ENCODE measurements at places on chromosomes 7 and 10.

DNA sequence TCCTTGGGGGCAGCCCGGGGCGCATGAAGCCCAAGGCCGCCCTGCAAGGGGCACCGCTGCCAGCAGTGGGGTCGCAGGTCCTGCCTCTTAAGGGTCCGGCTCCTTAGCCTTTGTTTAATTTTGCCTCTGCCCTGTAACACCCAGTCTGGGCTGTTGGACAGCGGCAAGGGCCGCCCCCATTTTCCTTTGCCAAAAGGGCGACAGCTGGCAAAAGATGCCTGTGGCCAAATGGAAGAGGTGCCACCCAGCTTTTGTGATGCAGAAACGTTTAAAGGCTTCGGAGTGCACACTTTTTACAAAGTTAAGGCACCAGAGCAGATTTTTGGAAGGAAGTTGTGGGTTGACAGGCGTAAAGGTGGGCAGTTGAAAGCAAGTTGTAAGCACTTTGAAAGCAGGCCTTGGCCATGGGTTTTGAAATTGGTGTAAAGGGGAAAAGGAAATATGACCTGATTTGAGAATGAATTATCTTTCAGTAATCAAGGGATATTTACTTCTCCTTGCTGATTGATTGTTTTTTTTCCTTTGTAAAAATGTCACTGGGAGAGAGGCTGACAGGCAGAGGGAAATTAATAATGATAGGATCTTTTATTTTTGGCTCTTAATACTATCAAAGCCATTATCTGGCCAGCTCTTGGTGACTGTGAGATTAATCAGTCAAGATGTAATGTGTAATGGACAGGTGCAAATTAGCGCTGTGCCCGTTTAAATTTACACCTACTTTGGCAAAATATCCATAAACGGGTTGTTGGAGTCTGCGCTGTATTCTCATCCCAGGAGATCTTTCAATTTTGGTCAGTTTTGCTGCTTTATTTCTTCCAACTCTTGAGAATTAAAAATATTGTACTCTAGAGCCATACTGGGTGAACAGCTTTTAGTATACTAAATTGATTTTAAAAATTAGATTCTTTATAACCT, 1.2 kb downstream of the CASD1 start:
- DNase-seq, result peak; percentile 12

DNA sequence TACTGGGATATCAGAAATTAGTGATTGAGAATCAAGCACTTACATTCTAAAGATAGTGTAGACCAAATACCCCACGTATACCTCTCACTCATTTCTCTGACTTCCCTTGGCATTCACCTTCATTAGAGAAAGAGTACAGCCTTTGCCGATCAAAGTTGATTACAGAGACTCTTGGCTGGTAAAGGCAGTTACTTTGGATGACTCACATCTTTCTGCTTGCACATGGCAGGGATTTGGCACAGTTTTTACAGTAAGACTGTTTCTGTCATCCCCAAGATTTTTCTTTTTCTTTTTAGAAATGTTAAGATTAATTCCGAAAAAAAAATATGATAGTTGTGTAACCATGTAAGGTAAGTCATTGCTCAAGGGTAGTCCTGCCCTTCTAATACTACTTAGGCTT, 143.0 kb downstream of the TSPAN12 start:
- DNase-seq, result no peak

DNA sequence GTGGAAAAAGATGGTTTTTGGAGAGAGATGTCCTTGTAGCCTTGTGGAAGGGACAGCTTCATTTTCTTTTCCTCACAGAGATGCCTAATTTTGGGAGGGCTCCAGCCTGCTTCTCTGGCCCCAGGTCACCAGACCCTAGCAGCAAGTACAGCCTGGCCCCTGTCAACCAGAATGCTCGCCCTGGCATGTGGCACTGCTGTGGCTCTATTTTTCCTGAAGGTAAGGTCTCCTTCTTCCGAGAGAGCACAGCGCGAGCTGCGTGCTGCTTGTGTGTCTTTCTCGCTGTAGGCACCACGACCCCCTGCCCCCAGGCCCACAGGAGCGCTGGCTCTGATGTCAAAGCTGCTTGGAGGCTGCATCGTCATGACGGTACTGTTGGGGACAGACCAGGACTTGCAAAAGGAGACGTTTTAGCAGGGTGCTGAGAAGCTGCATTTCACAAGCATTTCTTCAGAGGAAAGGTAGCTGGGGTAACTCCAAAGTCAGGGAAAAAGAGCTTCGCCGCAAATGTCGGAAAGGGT, 58.7 kb downstream of the CLEC2L start:
- no peak for DNase-seq

GRCh38 chr7:108413337-108413736, 42.9 kb downstream of the NRCAM start:
- DNase-seq, result no peak

DNA sequence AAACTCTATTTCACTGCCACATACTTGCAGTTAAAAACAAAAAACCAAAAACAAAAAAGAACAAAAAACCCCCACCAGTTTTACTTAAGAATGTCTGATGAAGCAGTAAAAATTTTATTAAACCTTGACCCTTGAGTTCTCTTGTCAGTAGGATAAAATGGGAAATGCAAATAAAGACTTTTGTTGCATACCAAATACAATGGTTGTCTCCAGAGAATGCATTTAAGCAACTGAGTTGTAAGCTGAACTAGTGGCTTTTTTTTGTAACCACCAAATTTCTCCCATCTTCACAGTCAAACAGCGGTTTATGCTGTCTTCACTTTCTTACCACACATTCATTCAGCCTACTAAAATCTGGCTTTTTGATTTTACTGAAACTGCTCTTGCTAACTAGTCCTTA, 3.1 kb downstream of the SYPL1 start:
- no peak for DNase-seq

DNA sequence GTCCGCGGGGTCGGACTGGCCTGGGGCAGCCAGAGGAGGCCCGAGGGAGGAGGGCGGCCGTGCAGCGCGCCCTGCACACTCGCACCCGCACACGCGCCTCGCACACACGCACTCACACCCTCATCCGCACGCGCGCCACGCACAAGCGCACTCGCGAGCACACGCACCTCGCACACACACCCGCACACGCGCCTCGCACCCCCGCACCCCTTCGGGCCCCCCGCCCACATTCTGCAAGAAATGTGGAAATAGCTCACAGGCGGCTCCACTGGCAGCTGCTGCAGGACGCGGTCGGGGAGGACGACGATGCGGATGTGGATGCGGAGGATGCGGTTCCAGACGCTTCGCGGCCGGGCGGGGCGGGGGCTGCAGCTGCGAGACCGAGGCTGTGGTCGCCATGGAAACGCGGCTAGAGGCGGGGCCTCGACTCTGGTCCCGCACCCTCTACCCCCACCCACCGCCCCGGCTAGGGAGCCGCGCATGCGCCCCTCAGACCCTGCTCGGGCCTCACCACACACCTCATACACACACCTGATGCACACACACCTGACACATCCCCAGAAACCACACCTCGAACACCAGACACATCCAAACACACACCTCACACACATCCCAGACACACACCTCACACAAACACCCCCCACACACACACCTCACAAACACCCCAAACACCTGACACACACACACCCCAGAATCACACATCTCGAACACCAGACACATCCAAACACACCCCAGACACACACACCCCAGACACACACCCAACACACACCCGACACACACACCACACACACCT, at the start of gene CALY:
Gene CALY, minus strand, starts transcription at position 320 of the 793 bp plus-strand sequence. CDS start 7,907 bp downstream, outside the sequence.
- DNase-seq, result peak; percentile 75

- DNase-seq, result no peak
Measured at GRCh38 chr7:7799138-7799537, 80.7 kb upstream of the RPA3 start.

DNA sequence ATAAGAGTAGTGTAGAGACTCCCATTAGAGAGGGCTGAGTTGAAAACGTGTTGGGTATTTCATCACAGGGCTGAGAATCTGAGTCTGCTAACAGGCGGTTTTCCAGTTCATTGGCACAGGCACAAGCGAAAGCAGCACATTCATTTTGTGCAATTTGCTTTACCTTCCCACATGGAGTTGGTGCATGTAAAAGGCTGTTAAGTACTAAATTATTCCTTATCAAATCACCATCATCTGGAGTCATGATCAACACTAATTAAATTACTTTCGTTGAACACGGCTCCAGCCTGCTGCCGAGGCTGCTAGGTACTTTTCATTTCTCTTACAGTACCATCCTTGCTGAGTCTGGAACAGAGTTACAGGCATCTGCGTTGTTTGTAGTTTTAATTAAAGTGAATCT, 43.8 kb downstream of the ETV1 start:
- no peak for DNase-seq

DNA sequence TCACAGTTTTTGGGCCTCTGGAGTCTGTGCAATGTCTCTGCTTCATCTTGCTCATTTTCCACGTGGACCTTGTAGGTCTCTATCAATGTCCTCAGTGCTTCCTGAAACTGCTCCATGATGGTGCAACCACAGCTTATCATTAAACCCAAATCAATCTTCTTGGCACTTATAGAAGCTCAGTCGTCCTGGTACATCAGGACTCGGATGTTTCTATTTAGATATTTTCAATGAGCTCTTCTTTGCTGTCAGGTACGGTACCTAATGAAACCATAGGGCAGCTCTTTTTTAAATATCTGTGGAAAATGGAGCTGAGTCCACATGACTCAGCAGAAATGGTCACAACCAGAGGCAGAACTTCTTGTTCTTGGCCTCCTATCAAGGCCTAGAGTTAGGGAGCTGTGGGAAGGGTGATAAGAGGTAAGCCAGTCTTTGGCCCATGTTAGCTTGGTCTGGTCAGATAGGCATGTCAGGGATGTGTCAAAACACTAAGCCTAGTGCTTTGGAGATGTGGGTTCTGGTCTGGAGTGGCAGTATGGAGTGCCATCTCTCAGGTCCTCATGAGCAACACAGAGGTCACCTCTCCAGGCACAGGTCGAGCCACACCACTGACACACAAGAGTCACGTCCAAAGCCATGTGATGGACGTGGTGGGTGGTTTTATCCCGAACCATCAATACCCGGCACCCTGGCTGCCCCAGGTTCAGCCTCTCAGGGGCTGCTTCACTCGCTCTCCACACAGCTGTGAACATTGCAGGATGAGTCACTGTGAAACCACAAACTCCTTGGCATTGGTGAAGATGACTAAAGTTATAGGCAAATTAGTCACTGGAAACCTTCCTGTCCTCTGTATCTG, 87.0 kb downstream of the TBXAS1 start:
- DNase-seq, result peak; percentile 65
